ENCODE measurements at places on chromosomes 3 and 15.

DNA sequence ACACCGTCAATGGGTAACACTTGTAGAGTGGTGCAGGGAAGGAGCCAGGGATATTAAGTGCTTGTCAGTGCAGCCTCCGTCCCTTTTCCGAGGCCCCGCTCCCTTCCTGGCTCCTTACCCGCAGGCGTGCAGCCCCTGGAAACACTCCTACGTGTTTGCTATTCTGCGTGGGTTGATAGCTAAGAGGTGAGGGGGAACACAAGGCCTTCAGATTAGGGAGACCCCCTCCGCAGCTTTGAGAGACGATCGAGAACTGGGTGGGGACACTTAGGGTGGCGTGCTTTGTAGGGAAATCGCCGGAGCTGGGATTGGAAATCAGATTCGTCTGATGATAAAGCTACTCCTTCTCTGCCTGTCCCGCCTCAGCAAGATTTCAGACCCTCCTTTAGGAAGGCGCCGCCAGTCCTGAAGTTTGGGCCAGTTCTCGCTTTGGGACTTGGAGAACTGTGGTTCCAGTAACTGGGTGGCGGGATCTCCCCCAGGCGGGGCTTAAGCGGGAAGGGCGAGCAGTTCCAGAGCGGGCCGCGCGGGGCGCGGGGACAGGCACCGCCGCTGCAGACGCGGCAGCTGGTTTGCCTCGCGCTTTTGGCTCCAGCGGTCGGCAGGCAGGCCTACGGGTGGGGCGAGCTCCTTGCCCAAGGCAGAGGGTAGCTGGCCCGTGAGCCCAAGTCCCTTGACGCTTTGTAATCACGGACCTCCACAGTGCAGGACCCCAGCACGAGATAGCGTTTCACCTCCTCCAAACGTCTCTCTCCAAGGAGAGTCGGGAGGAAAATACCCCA is 8.0 kb upstream of the FAM107A start:
- DNase-seq = peak; percentile 30

DNA sequence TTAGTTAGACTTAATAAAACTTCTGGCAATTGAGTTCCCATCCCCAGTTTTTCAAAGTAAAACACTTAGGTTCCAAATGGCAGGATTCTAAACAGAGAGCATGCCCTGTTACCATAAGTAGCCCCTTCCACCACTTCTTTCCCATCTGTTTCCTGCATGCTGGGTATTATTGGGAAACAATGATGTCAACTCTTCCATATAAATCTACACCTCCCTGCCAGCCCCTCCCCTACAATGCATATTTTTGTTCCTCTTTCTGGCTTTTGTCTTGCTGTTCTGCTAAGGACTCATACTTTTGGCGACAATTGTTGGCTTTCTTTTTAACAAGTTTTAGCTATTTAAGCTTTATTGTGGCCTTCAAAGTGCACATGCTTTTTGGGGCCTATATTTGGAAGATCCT is 11.1 kb downstream of the ARHGAP31 start:
- DNase-seq = no peak

DNA sequence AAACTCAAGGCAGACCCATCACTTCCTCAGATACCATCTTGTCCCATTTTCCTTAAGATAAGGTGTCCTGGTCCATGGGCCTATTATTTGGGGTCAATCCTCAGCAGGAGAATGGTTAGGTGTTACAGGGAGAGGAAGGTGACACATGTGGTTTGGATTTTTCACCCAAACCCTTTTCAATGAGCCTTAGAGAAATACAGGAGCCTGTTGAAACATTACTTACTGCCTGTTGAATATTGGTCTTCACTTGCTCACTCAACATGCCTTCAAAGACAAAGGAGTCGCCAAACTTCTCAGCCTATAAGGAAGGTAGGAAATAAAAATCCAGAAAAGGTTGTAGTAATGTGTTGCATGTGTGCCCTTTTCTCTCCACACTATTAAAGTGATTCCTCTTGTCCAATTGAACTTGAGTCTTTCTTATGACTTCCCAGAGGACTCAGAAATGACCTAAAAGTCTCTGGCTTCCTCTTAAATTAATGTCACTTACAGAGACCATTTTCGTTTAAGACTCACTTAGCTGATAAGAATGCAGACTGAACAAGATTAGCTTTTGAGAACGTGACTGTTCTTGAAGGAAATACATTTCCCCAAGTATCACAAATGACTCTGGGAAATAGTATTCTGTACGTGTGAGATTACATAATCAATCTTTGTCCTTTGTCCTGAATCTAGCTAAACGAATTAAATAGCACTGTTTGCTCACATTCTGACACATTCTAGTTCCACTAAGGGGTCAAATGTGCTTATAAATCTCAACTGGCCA is 17.8 kb downstream of the SUMF1 start:
- no peak for DNase-seq

DNA sequence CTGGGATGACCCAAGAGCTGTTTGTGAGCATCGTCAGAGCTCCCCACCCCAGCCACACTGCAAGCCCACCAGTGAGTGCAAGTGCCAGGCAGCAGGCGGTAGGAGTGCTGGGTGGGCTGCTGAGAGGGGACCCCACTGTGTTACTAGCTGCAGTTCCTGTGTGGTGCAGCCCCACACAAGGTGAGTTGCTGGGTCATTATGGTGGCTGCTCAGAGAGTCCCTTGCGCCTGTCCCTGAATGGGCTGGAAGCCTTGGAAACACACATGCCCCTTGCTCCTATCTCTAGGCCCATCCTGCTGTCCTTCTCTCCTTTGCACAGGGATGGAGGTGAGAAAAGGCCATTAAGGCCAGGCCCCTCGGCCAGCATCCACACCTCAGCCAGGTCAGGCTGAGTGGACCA is 83.7 kb downstream of the SEC22A start:
- DNase-seq = no peak

GRCh38 chr3:59816312-59816711 is 766.5 kb upstream of the CFAP20DC start:
- DNase-seq = no peak

DNA sequence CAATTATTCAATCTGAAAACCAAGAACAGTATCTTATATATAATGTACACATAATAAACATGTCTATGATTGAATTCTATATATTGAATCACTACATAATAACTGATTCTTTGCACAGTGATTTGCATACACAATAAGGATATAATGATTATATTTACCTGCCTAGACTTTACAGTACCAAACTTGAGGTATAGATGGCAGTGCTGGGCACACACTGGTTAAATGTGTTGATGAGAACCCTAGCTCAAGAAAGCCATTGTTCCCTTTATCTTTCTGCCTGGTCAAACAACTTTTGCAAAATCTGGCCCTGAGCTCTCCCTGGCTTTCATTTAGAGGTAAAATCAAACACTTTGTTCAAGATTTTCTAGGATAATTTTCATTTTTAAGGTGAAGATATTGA is 697.7 kb downstream of the TUSC7 start:
- DNase-seq = no peak
